ENCODE measurements at places on chromosomes 2 and 18. TPM values are rescaled to one million over a fixed set of nuclear protein-coding genes. Genes with fewer than 3 reads are reported as not detected.

The KIF1A gene
- total RNA-seq: 0.47 TPM

The GPR45 gene
- total RNA-seq: not detected

The INPP5D gene
- 43.6 TPM for total RNA-seq

The MRPL44 gene
- 37.3 TPM for total RNA-seq

The MYO1B gene
- total RNA-seq: 21.1 TPM

The TMEM247 gene
- not detected for total RNA-seq

The IAH1 gene
- total RNA-seq: 76.0 TPM

The ANKRD30BL gene
- not detected for total RNA-seq

- H3K4me3 ChIP-seq: no peak overlapping the region
- H3K27me3 ChIP-seq: peaks cover 11% of the 10 kb centered on the region
- no peaks in the 10 kb centered on the region for H3K4me1 ChIP-seq
- no peak overlapping the region for H3K27ac ChIP-seq
- H3K36me3 ChIP-seq: peaks cover 12% of the 10 kb centered on the region
Observed at GRCh38 chr2:27194538-27195354, 17.1 kb upstream of the ATRAID start.

DNA sequence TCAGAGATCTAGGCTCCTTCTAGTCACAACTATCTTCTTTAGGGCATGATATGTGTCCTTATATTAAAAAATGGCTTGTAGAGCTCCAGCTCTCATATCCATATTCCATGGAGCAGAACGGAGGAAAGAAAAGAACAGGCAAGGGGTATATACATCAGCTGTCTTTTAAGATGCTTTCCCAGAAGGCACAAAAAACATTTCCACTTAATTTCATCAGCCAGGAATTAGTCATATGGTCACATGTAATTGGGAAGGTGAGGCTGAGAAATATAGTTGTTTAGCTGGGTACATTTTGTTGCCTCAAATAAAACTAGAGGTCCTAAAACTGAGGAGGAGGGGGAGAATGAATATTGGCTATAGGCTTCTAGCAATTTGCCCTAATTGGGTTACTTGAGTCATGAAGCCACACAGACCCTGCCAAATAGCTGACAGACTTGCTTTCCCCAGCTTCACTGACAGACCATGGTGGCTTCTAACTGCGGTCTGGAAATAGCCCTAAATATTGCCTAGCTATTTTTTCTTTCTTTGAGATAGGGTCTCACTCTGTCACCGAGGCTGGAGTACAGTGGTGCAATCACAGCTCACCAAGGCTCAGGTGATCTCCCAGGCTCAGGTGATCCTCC is 20.0 kb downstream of the MAIP1 start:
- DNase-seq: no peak
- no peaks in the 10 kb centered on the region for H3K27me3 ChIP-seq
- no peak overlapping the region for H3K27ac ChIP-seq
- H3K4me1 ChIP-seq: peaks cover 23% of the 10 kb centered on the region
- H3K36me3 ChIP-seq: peaks cover 9% of the 10 kb centered on the region

DNA sequence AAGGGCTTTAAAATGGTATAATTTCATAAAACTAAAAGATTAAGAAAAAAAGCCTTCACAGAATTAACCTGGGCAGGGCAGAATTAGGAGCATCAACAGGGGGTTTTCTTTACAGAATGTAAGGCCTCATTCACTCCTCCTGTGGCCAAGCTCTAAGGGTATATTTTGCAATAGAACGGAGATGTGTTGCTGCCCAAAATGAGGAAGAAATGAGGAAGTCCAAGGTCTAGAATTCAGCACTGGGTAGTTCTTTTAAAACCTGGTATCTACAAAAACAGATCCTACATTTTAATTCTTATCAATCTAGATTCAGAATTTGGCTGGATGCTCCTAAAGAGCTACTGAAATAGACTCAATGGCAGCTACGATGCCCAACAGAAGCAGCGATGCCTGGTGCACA is 101.8 kb downstream of the AKAIN1 start:
- H3K27me3 ChIP-seq: no peaks in the 10 kb centered on the region
- H3K27ac ChIP-seq: no peak overlapping the region
- H3K36me3 ChIP-seq: no peaks in the 10 kb centered on the region
- peaks cover 1% of the 10 kb centered on the region for H3K4me1 ChIP-seq
- no peak overlapping the region for H3K4me3 ChIP-seq

DNA sequence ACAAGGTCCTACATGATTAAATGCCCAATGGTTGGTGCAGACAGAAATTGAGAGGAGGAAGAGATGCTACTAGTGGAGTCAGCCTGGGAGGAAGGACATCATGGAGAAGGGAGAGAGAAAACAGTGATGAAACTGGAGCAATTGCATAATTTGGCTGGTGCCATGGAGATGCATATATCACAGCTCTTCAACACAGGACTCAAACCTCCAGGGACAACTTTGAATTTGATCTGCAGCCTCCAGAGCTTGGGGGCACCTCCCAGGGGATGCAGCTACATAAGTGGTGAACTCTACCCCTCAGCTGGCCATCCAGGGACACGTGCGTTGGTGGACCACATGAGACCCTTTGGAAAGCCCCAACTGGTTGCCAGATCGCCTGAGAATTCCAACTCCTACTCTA is 80.4 kb downstream of the CTAGE1 start:
- no peak overlapping the region for H3K27ac ChIP-seq
- no peaks in the 10 kb centered on the region for H3K4me1 ChIP-seq
- H3K27me3 ChIP-seq: no peaks in the 10 kb centered on the region

DNA sequence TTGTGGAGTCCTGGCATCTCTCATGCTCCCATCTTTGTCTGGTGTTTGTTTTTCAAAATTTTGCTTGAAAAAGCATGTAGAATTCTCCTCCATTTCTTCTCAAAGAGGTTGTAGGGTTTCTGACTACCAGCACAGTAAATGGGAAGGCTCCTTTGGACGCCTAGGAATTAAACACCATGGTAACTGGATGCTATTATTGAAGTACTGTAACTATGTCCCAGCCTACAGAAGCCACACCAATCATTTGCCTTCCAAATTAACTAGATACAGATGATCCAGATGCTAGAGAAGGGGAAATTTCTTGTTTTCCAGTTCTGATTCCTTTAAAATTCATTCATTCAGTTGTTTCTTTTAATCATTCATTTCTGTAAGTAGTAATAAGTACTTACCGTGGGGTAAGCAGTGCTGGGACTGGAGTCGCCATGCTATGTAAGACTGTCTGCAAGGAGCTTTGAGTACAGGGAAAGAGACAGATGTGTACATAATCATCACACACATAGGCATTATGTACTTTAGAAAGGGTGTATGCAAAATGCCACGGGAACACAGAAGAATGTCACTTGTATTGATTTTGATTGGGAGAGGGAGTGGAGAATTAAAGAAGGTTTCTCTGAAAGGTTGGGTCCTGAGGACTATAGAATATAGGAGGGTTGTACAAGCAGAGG is 49.6 kb downstream of the KIF5C start:
- H3K27me3 ChIP-seq: no peaks in the 10 kb centered on the region
- H3K36me3 ChIP-seq: peaks cover 6% of the 10 kb centered on the region
- H3K27ac ChIP-seq: no peak overlapping the region
- no peak for DNase-seq

- no peak for DNase-seq
- H3K4me3 ChIP-seq: no peak overlapping the region
- no peaks in the 10 kb centered on the region for H3K27me3 ChIP-seq
- no peaks in the 10 kb centered on the region for H3K36me3 ChIP-seq
- H3K4me1 ChIP-seq: no peaks in the 10 kb centered on the region
Observed at GRCh38 chr2:72946466-72946865, 29.1 kb downstream of the EMX1 start.

DNA sequence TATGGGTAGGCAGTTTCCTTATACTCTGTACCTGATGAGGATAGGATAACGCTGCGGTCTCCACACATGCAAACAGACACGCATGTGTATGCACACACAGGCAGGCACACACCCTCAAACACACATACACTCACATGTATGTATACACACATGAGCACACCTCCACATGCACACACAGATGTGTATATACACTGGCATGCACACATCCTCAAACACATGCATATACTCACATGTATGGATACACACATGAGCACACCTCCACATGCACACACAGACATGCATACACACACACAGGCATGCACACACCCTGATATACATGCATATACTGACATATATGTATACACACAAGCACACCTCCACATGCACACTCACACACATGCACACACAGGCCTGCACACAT is 267.8 kb upstream of the HDAC4 start:
- no peaks in the 10 kb centered on the region for H3K4me1 ChIP-seq
- H3K36me3 ChIP-seq: no peaks in the 10 kb centered on the region
- H3K4me3 ChIP-seq: no peak overlapping the region

GRCh38 chr18:41993151-41993550 is 38.1 kb downstream of the PIK3C3 start:
- no peak overlapping the region for H3K27ac ChIP-seq
- H3K4me3 ChIP-seq: no peak overlapping the region
- peaks cover 38% of the 10 kb centered on the region for H3K36me3 ChIP-seq
- DNase-seq: no peak

DNA sequence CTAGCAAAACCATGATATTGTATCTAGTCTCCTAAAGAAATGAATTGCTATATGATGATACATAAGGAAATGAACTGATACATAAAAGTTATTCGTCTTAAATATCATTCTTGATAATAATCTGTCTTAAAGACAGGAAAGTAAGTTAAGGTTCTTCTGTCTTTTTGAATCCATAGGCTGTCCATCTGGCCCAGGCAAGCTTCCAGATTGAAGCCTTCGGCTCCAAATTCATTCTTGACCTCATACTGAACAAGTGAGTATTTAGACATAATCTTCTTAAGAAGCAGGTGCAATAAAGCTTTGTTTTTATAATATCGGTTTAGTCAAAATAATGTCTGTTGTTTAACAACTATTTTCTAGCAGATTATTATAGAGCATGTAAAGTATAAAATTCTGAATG is 37.7 kb downstream of the ADAM23 start:
- H3K27ac ChIP-seq: no peak overlapping the region
- no peak overlapping the region for H3K4me3 ChIP-seq
- no peak for DNase-seq
- H3K36me3 ChIP-seq: no peaks in the 10 kb centered on the region
- H3K4me1 ChIP-seq: no peaks in the 10 kb centered on the region
